ENCODE measurements at places on chromosomes 4 and X.

GRCh38 chr4:148735432-148736155, 293.4 kb upstream of the NR3C2 start:
- DNase-seq, result no peak

DNA sequence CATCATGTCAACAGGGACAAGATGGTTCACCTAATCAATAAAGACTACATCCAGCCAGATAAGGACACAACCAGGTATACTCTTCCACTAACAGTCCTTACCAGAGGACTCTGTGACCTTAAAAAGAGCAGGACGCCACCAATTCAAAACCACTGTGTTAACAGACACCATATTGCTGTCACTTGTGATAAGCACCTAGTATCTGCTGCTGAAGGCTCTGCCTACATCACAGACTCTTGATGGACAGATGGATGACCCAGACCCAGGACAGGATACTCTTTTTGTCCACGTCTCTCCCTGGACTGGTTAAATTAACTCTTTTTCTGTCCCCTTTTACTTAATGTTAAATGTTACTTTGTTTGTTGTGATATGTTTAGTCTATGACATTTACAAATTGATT, 586.2 kb upstream of the AGA start:
- DNase-seq, result no peak

GRCh38 chr4:1310031-1310795, 20.5 kb downstream of the MAEA start:
- DNase-seq, result no peak

DNA sequence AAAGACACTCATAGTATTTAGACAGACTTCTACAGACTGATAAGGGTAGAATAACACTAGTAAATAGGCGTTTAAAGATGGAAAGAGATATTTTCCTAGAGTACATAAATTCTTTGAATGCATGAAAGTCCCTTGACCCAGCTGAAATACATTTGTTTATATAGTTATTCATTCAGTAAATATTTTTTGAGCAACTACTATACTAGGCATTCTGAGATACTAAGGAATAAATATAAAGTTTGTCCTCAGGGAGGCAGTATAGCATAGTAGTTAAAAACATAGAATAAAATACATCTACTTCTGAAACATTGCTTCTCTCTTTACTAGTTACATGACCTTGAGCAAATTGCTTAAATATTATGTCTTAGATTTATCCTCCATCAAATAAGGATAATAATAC, 27.4 kb downstream of the HMGN5 start:
- peak; percentile 17 for DNase-seq

Measured in CD4-positive, alpha-beta T cell treated with Interleukin-4 for 1 hour (primary cell).